ENCODE measurements at places on chromosomes 2 and 18.
A peak's percentile ranks its signal among the peaks of the same experiment; 100 is the strongest.

DNA sequence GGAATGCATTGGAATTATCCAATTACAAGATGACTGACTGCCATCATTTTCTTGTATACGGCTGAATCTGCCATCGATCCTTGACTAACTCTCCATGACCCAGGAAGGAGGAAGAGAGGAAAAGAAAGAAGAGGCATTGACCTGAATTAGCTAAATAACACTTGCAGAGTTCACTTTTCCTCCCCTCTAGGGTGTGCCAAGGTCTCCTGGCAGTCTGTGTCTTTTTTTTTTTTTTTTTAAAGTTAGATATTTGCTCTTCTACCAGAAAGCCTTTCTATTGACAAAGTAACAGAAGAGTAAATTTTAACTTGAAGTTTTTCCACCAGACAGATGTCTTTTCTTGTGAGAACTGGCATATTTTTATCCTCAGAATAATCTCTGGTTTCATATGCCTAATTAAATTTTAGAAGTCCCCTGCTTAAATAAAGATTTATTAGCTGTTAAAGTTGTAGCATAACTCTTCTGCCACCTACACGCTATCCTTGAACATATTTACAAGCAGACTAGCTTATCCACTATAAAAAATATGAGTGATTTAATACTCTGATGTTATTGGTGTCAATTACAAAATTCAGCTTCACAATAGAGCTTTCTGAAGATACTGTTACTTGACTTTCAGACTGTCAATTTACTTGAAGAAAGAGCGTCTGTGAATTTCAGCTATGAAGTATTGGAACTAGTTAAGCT, 171.7 kb upstream of the ETAA1 start:
- DNase-seq = no peak

DNA sequence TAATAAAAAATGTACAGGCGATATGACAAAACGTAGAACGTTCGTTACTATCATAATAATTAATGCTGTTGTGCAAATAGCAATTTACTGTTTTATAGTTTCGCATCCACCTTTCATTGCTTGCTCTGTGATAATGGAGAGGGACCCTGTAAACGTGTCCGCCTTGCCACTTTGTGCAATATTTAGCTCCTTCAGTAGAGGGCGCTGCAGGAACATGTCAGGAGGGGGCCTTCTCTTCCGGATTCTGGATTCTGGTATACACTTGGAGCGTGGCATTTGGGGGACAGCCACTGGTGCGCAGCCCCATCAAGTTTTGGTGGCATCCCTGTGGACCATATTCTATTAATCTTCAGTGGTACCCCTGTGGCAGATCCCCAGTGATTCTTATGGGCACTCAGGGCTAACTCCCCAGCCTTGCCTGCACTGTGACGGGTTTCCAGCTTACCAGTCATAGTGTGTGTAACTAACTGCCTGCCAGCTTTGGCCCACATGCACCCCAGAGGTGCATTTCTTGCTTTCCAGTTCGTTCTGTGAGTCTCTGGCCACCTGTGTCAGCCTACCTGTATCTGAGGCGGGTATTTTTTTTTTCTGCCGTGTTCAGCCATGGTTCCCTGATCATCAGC, 140.3 kb downstream of the CYRIA start:
- DNase-seq = peak; percentile 7

DNA sequence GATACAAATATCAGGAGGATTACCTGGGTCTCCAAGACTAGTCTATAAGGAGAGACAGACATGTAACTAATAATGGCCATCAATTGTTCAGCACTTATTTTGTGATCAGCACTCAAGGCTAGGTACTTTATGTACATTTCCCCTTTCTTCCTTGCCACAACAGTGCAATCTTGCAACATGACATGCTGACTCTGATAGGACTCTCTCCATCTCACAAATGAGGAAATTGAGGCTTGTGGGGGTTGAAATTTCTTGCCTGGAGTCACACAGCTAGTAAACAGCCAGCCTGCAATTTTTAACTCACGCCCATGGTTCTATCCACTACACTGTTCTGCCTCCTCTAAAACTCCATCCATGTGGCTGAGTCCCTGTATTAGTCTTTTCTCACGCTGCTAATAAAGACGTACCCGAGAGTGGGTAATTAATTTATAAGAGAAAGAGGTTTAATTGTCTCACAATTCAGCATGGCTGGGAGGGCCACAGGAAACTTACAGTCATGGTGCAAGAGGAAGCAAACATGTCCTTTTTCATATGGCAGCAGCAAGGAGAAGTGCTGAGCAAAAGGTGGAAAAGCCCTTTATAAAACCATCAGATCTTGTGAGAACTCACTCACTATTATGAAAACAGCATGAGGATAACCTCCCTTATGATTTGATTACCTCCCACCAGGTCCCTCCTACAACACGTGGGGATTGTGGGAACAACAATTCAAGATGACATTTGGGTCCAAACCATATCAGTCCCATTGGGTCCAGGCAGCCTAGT, 302.4 kb downstream of the PLCL1 start:
- DNase-seq = no peak

DNA sequence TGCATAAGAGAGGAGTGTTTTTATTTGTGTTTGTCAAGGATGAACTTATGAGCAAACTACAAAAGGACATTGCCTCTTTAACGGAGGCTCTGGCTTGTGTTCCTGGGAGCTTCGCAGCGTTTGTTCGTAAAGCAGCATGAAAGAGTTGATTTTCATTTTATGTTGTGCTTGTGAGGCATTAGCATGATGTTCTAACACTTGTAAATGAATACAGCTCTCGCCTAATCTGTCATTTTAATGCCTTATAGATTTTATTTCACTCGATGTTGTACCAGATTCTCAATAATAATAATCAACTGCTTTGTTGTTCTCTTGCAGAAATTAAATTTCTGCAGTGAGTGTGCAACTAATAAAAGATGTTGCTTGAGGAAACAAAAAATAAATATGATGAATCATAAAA, 687.3 kb upstream of the FANCL start:
- no peak for DNase-seq

DNA sequence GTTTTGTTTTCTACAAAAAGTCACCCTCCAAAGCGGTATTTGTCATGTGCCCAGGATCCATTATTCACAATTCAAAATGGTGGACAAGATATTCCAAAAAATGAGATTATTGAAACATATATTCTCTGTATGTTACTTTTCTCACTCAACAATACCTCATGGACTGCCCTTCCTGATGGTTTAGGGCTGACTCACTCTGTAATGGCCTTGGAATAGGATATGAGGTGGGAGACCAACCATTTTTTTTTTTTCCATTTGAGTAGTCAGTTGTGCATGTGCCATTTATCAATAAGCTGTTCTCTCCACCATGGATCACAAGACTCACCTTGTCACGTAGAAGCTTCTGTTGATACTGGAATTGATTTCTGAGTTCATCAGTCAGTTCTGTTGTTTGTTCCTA, 64.5 kb downstream of the LYPD6 start:
- no peak for DNase-seq

DNA sequence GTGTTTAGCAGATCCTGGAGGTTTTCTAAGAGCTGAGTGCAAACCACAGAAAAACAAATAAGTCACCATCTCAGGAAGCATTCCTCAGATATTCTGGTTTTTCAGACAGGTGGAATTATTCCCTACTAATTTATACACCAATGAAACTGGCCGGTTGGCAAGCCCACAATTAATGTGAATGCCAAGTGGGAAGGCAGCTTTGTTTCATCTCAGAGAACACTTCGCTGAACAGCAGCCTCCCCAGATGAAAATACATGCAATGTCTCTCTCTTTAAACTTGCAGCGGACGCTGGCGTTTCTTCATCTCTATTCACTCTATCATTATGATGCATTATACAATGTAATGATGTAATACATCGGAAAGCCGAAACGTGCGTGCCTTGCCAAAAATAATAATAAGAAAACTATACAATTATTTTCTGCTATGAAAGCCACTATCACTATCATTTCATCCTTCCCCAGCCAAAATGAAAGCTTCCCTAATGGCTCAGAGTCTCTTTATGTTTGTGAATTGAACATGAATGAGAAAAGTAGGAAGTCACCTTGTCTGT, 649.4 kb downstream of the BCL11A start:
- no peak for DNase-seq

DNA sequence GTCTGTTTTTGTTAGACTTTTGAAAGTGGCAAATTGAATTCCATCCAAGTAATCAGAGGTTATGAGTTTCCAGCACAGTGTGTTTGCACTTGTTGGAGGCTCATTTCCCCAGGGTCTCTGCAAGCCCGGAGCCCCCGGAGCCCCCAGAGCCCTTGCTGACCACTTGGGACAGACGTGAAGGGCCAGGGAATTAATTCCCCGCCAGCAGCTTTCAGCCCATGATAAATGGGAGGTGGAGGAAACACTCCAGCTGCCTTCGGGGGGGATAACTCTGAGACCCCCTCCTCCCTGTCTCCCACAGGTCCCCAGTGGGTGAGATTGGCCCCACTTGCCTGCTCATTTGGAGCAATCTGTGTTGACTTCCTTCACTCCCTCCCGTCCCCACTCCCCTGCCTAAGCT, 79.2 kb downstream of the KLHL29 start:
- no peak for DNase-seq

Data from NCI-H748 treated with DMSO at 0.1 percent for 48 hours (cell line).